Kidney glomerular epithelial cell (primary cell): ENCODE measurements at places on chromosomes 7 and 10.

- no peak for DNase-seq
These were observed 140.3 kb downstream of the ADCY1 start for GRCh38 chr7:45714521-45714820.

- no peak for DNase-seq
These were observed 276.2 kb downstream of the MDFIC start for GRCh38 chr7:115198143-115198542.

GRCh38 chr7:81791568-81792518, 22.0 kb upstream of the HGF start:
- no peak for DNase-seq

GRCh38 chr7:39700165-39700564, 76.8 kb downstream of the RALA start:
- DNase-seq: no peak

DNA sequence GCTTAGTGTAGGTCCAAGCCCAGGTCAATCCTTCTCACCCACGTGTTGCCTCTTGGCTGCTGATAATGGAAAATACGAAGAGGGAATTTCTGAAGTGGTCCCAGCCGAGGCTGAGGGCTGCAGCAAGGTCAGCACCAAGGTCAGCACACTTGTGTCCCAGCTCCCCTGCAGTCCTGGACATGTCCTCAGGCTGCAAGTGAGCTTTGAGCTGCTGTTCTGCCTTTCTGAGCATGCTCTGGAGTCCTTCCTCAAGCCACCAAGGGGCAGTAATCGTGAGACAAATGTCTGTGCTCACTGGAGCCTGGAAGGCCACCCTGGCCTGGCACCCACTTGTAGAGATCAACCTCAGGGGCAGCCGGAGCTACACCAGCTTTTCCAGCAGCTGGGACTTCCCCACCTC, 28.3 kb downstream of the DRGX start:
- no peak for DNase-seq

GRCh38 chr7:132249256-132249971, 326.9 kb downstream of the PLXNA4 start:
- DNase-seq: peak; percentile 7

DNA sequence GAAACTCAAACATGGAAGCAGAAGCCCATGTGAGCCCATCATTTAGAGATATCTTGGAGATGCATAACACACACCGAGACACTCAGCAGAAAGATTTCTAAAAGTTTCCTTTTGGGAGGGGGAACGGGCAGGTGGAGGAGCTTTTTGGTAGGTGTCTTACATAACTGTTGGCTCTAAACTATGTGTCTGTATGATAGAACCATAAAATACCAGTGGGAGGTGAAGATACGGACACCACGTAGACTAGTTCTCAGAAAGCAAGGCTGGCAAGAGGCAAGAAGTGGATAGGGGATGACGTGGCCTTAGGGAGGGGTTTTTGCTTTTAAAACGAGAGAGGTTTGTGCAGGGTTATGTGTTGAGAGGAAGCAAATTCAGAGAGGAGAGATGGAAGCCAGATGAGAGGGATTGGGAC, 36.5 kb downstream of the IL15RA start:
- no peak for DNase-seq

- peak; percentile 42 for DNase-seq
These were observed 15.5 kb downstream of the CARD11 start for GRCh38 chr7:3028071-3028757.

GRCh38 chr10:74104480-74104879, 46.1 kb downstream of the AP3M1 start:
- DNase-seq: no peak

GRCh38 chr10:24010436-24010970, 198.4 kb upstream of the KIAA1217 start:
- DNase-seq: no peak

GRCh38 chr10:3666525-3667302, 118.3 kb downstream of the KLF6 start:
- no peak for DNase-seq

GRCh38 chr10:78255214-78255613, 221.6 kb downstream of the RPS24 start:
- DNase-seq: peak; percentile 13

GRCh38 chr10:131500181-131500580, 188.7 kb upstream of the TCERG1L start:
- DNase-seq: no peak

- DNase-seq: peak; percentile 43
These were observed 169.2 kb downstream of the NOC3L start for GRCh38 chr10:94193466-94193924.

DNA sequence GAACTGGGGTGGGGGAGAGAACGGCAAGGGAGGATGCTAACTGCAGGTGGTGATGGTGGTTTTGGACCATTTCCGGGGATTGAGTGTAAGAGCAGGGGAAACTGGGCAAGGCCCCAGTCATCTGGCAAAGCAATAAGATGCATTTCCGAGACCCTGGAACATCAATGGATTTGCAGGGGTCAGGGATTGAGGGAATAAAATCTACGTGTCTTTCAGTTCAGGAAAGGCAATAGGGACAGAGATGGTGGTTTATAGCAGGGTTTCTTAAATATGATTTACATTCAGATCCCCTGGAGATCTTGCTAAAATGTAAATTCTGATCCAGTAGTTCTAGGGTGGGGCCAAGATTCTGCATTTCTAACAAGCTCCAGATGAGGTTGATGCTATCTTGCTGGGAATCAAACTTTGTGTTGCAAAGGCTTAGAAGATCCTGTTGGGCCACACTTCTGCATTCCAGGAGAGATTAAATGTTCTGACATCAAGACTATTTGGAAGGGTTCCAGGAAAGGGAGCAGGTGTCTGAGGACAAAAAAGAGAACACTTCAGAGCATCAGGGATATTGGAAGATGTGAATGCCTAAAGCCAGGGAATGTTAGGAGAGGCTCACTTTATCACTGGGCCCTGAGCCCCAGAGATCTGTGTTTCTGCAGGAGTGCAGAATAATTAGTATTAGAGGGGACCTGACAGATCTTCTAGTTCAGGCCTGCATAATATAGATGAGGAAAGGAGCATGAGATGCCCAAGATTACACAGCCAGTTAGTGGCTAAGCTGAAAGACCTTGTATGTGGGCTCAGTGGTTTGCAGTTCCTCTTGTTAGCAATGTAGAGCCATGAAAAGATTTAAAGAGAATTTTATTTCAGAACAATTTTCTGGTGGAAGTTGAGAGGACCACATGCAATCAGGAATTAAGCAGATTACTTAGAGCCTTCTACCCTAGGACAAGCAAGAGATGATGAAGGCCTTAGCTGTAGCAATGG, 32.4 kb downstream of the BLNK start:
- DNase-seq: no peak

DNA sequence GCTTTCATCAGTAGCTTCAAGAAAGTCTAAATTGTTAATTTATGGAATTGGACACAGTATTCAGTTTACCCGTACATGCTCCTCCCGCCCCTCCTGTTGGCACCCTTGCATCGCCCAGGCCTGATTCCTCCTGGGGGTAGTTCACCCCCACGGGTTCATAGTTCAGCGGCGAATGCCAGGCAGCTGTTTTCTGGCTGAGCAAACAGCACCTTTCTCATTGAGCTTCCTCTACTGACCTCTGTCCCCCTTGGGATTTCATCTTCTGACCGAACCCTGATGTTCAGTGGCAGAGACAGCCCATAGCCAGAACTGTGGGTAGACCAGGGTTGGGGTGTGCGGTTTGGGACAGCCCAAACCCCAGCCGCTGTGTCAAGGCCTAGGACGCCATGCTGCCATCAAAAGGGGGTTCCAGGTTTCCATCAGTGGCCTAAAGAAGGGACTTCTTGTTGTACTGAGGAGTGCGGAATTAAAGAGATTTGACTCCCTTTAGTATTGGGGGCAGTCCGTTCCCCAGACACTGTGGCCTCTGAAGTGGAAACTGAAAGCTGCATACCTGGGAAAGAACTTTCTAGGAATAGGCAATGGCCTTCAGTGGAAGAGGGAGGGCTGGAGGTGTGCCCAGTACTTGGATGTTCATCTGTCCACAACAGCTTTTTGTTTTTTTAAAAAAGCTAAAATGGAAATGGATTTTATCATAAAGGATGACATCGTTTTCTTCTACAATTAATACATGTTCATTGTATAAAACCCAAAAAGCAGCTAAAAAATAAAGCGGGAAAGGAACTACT, 19.0 kb downstream of the MDH2 start:
- DNase-seq: no peak

DNA sequence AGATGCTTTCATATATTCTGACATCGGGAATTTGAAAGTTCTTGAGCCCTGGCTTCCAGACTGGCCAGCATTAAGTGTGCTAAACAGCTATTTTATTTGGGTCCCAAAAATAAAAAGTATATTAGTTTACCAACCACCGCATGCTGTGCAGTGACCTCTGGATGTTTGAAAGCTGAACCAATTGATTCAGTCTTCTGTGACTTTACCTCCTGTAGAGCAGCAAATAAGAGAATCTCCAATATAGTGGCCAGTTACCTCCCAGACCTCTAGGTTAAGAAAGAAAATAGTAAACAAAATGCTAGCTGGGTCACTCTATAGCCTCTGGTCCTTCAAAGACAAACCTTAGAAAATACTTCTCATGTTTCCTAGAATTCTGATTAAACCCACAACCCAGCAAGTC, 424.6 kb upstream of the NFE2L3 start:
- no peak for DNase-seq

GRCh38 chr7:112887976-112888375, 97.8 kb upstream of the TMEM168 start:
- no peak for DNase-seq

DNA sequence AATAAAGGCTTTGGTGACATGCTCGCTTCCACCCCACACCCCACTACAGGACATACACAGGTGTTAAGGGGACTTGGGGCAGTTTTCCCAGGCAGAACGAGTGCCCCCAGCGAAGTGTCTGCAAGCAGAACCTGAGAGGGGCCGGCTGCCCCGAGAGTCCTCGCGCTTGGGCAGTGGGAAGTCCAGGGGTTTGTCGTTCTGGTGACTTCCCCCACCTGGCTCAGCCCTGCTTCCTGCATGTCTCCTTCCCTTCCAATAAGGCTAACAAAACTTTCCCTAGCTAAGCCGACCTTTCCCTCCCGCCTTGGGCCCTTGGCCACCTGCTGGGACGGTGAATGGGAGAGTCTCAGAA, 916 bp downstream of the VWA2 start:
- no peak for DNase-seq

DNA sequence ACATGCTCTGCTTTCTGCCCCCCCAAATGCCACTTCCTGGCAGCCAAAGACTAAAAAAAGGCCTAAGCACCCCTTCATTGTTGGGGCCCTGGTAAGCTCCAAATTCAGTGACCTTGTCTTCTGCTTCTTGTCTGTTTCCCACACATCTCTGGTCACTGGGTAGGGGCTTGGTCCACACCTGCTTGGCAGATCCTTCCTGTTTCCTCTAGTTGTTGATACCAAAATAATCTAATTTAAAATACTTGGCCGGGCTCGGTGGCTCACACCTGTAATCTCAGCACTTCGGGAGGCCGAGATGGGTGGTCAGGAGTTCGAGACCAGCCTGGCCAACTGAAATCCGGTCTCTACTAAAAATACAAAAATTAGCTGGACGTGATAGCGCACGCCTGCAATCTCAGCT, 130.6 kb downstream of the CAMK1D start:
- DNase-seq: no peak

- no peak for DNase-seq
These were observed 98.6 kb upstream of the RPA3 start for GRCh38 chr7:7816816-7817536.

DNA sequence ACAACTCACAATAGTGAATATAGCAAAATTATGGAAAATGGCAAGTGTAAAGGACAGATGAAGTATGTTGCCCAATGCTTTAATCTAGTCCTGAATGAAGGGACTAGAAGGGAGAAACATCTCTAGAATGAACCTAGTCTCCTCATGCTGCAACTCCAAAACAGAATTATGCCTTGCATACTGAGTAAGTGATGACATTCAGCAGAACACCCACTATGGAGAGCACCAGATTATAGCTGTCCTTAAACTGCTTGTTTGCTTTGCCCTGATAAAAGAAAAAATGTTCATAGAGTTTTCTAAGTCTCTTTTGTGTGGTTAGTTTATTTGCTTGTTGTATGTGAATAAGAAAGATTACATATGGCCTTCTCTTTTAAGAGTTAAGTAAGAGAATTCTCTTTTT, 7.8 kb upstream of the HGF start:
- DNase-seq: no peak

DNA sequence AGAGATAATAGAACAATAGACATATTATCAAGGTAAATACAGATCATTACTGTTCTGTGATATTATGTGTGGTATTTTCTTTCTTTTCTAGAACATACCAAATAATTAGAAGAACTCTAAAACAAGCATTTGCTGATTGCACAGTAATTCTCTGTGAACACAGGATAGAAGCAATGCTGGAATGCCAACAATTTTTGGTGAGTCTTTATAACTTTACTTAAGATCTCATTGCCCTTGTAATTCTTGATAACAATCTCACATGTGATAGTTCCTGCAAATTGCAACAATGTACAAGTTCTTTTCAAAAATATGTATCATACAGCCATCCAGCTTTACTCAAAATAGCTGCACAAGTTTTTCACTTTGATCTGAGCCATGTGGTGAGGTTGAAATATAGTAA, 185.5 kb downstream of the CFTR start:
- no peak for DNase-seq

- no peak for DNase-seq
These were observed 50.3 kb downstream of the MAD1L1 start for GRCh38 chr7:2182461-2182860.

GRCh38 chr7:26073041-26073440, 79.0 kb upstream of the NFE2L3 start:
- DNase-seq: no peak

- peak; percentile 28 for DNase-seq
These were observed at the start of gene FAM171A1 for GRCh38 chr10:15370856-15371701. FAM171A1 (minus strand) TSS chr10:15371289; CDS start chr10:15371052, 237 bp downstream.
